ENCODE measurements at places on chromosomes 5 and 9.

GRCh38 chr5:124907098-124907644, 160.7 kb upstream of the ZNF608 start:
- DNase-seq: no peak

DNA sequence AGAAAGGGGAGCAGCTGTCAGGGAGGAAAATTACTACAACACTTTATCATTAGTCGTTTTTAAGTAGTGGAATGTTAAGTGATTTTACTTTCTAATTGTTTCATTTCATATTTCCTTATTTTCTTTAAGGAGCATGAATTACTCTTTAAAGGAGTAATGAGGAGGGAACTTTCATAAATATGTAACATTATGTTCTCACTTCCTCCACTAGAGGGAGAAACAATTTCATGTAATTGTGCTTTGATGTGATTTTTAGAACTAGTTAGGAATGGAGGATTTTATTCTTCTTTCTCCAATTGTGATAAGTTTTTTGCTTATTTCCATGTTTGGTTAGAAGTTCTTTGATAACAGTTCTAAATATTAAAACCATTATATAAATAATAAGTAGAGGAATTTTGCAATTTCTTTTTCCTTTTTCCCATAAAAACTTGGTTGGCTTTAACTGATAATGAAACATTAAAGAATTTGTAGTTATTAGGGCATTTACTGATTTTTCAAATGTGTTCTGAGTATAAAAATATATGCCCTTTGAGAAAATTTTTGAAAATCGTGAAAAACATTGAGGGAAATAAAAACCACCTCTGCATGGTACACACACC, 25.6 kb downstream of the CEP78 start:
- DNase-seq: no peak

DNA sequence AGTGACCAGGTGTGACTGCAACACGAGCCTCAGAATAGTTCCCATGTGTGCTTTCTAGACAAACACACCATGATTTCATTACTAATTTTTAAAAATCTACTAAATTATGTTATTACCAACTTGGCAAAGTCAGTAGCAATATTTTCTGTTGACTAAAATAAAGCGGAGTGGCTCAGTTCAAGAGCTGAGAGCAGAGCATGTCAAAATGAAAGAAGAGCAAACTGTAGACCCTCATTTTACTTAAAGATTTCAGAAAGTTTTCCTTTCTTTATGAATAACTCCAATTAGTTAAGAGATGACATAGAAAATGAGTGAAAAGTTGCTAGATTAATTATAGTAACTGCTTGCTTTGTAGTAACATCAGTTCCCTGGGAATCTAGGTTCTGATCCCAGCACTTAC, 17.9 kb downstream of the OXCT1 start:
- DNase-seq: no peak

- no peak for DNase-seq
Observed at GRCh38 chr5:108101130-108101529, 280.8 kb downstream of the FBXL17 start.

- DNase-seq: no peak
Observed at GRCh38 chr9:9917400-9917799, 695.4 kb downstream of the PTPRD start.

DNA sequence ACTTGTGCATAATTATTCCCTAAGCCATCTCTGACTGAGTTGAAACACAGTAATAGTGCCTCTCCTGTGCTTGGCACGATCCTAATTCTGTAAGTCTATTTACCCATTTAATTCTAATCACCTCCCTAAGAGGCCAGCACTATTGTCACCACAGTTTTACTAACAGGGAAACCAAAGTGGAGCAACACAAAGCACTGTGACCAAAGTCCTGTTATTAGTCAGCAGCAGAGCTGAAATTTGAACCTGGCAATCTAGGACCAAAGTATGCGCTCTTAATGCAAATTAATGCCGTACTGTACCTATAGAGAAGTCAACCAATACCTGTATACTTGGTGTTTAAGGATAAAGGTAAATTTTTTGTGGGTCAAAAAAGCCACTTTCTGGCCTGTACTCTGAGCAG, 77.1 kb upstream of the CNTLN start:
- DNase-seq: no peak

GRCh38 chr9:68749579-68750159, 44.6 kb downstream of the PIP5K1B start:
- no peak for DNase-seq

DNA sequence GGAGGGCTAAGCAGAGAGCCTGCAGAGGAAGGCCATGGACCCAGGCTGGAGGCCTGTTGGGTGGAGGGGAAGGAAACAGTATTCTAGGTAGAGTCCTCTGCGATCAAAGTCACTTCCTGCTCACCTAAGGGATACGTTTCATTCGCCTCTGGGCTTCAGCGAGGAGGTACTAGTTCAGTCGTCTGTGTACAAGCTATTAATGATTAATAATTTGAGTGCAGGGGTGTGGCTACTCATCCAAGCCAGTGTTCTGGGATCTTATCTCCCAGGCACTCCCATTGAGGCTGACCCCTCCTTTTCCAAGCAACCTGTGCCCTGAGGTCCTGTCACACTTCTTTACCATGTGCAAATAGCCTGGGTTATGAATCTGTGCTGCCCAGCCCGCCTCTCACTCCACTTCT, 25.2 kb downstream of the RALGPS1 start:
- no peak for DNase-seq

DNA sequence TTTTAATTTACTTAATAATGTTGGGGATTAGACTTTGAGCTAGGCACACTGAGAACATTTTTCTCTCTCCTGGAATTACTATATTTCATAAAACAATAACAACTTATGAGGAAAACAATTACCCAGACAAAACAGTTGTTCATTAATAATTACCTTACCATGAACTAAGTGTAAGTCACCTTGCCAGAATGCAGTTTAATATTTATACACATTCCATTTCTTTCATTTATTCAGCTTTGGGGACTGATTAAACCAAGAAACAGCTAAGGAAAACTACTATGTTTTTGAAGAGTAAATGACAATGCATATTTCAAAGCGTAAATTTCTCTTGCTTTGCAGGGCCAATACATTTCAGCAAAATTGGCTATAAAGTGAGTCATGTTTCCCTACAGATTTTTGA, 616.2 kb downstream of the PRELID2 start:
- no peak for DNase-seq

DNA sequence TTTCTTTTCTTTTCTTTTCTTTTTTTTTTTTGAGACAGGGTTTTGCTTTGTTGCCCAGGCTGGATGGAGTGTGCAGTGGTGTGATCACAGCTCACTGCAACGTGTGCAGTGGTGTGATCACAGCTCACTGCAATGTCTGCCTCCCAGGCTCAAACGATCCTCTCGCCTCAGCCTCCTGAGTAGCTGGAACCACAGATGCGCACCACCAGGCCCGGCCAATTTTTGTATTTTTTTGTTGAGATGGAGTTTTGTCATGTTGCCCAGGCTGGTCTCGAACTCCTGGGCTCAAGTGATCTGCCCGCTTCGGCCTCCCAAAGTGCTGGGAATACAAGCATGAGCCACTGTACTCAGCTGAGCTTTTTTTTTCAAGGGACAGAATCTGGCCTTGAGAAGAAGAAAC, 36.8 kb upstream of the TJP2 start:
- DNase-seq: no peak

GRCh38 chr5:53114988-53115387, 5.4 kb upstream of the MOCS2 start:
- DNase-seq: no peak

DNA sequence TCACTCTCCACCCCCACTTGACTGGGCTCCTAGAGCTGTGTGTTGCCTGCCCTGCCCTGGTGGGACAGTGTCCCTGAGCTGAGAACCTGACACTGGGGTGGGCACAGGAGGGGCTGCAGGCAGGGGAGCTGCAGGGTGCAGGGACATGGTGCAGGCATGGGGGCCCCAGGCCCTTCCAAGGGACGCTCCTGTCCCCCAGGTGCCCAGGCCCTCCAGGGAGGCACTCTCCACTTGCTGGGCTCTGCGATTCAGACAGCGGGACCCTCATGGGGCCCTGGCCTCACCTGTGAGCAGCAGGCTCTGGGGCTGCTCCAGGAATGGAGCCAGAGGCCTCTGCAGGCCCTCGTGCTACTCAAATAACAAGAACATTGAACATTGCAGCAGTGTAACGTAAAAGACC, 89.4 kb downstream of the BARX1 start:
- DNase-seq: no peak

DNA sequence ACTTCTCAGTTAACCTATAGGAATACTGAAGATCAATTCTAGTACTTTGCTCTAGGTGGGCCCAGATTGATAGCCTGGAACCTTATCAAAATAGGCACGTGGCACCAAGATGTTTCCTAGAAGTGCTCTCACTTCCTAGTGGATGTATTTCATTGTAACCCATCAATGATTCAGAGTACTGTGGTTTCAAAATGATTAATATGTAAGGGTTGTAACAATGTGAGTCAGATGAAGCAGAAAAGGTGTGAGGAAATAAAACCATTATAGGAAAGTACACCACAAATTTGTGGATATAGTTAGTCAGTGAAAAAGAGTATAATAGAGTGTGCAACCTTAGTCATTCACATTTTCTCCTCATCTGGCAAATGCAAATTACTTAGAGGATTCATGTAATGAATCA, 177.3 kb upstream of the FST start:
- DNase-seq: no peak

- no peak for DNase-seq
Observed at GRCh38 chr9:82777366-82777765, 285.6 kb downstream of the RASEF start.

GRCh38 chr9:112917047-112917986, 26.6 kb upstream of the SLC46A2 start:
- DNase-seq: no peak

DNA sequence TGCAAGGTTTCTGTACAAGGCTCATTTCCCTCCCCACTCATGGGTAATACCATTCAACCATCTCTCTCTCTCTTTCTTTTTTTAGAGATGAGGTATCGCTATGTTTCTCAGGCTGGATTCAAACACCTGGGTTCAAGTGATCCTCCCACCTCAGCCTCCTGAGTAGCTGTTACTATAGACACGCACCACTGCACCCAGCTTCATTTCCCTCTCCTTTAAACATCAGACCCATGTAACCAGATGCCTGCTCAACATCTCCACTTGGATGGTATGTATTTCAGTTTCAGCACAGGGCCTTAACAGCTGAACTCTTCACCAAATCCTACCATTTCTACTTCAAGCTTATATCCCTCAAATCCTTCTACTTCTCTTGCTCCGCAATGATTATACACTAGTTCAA, 117.4 kb downstream of the SSBP2 start:
- no peak for DNase-seq

DNA sequence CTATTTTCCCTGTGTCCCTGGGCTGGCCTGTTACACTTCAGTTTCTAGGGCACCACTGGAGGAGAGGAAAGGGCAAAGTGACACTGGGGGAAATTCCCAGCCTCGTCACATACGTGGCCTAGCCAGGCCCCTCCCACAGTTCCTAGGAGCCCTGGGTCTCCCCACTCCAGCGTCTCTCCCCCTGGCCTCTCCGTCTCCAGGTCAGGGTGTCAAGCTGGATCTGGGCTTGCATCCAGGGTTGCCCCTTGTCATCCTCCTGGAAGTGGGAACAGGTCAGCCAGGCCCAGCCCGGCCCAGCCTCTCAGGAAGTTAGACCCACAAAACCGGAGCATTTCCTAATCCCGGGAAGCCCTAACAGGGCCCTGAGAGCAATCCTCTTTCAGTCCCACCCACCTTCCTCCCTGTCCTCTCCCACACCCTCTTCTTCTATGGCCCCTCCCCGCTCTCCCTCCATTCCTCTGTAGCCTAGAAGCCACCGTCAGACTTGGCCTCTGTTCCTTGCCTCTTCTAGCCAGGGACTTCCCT, 4.7 kb upstream of the TNIP1 start:
- DNase-seq: peak; percentile 41

- no peak for DNase-seq
Observed at GRCh38 chr5:1336106-1336561, 8.8 kb downstream of the CLPTM1L start.

- DNase-seq: no peak
Observed at GRCh38 chr5:67897431-67897830, 318.1 kb upstream of the PIK3R1 start.

DNA sequence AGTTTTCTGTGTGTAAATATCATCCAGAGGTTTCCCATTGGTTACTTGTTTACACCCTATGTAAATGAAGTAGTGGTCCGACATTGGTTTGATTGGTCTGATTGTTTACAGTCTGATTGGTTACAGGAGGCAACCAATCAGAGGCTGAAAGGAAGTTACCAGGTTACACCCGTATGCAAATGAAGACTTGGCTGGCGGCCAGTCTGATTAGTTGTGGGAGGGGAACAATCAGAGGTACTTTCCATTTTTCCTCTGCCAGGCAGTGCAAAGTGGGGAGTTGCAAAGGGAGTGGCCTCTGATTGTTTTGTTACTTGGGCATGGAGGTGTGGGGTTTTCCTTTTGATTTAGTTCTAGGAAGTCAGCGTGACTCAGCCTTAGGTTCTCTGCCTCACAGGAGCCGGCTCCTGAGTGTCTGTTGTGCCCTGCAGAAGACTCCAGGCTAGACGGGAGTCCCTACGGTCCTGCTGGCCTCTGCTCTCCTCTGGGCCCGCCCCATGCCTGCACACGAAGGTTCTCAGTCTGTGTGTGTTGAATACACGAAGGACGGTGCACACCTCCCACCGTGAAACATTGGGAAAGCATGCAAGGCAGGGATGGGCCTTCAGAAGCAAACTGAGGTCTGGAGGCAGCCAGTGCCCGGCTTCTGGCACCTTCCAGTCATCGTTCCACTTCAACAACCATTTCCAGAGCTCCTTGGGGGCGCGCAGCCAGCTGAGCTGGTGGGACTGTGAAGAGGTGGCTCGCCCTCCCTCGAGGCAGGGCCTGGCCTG, 42.9 kb downstream of the OLFM1 start:
- DNase-seq: no peak

DNA sequence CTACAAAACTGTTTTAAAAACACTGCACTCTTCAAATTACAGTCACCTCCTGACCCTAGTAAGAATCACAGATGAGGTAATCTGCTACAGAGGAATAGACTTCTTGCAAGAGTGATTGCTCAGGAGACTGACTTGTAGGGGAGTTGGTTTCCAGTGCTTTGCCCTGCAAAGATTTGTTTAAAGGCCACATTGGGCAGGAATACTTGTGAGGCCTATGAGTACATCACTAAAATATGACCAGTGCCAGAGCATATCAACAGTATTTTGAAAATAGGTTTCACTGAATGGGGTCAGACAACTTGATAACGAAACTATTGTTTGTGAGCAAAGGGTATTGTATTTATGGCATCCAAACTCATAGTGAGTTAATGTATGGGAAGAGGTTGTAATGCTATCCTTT, 21.5 kb upstream of the CTNND2 start:
- no peak for DNase-seq
